Bronchial epithelial cell (primary cell): ENCODE measurements at places on chromosomes 16 and 17.

GRCh38 chr16:77677129-77677528 lies 45.2 kb upstream of the NUDT7 start:
- peak; percentile 54 for DNase-seq

- DNase-seq, result peak; percentile 96
Observed at GRCh38 chr17:70405492-70406220, 236.3 kb downstream of the KCNJ2 start.

- DNase-seq, result peak; percentile 42
Observed at GRCh38 chr16:89565506-89566372, 5.3 kb downstream of the RPL13 start.

DNA sequence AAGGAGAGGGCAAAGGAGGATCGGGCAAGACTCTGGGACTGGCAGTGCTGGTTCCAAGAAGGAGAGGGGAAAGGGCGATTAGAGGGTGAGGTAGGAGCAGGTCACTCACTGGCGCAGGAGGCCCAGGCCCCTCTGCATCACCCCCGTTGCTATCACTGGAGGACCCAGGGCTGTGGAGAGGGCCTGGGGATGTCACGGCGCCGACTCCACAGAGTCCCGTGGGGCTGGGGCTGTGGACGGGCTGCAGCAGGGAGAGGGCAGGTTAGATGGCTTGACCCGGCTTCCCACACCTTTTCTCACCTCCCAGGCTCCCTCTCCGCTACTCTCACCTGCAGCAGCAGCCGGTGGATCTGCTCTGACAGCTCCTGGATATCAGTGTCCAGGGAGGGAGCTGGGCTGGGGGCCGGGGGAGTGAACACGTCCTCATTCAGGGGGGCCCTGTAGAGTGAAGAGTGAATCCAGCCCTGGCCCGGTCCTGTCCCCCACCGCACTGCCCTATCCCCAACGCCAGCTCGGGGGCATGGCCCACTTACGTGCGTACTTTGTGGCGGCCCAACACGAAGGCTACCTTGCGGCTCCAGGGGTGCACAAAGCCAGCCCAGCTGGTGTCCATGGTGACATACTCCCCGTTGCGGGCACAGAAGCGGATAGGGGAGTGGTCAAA lies 4.9 kb downstream of the PER1 start:
- DNase-seq, result no peak

DNA sequence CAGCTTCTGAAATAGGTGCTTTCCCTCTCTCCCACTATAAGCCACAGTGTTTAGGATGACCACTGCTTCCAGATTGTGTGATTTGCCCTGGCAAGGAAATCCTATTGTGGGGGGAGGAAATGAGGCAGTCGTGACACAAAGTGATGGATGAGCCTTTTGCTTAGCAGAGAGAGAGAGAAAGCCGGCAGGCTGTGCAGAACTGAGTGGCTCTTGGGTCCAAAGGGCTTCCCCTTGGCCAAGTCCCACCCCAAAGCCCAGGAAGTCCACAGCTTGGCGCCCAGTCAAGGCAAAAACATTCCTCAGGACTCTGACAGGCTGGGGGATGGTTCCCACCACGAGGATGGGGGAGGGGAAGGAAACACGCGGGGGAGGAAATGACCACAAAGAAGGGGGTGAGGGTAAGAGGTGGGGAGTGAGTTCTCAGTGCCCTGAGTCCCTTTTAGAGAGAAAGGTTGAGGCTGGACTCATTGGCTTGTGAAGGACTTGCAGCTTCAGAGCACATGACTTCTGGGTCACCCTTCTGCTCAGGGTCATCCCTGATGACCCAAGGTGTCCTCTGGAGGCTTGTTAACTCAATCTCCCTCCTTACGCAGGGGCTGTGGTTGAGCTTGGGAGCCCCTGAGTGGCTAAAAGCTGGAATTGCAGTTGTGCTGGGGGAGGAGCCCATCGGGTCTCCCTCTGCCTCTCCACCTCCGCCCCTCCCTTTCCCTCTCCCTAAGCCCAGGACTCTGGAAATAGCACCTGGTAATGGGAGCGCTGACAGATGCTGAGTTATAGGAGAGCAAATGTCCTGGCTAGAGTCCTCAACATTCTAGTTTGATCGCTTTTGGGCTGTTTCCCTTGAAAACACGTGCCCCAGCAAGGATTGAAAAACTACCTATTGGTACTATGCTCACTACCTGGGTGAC lies 10.3 kb upstream of the MSL1 start:
- DNase-seq, result peak; percentile 77
